ENCODE measurements at places on chromosomes 6 and 20. TPM values are rescaled to one million over a fixed set of nuclear protein-coding genes. Genes with fewer than 3 reads are reported as not detected.

GRCh38 chr6:166989427-166990032, 9.7 kb upstream of the CEP43 start:
- peak; percentile 35 for DNase-seq

GRCh38 chr20:3889489-3890397, 556 bp downstream of the PANK2 start:
- peak; percentile 48 for DNase-seq

DNA sequence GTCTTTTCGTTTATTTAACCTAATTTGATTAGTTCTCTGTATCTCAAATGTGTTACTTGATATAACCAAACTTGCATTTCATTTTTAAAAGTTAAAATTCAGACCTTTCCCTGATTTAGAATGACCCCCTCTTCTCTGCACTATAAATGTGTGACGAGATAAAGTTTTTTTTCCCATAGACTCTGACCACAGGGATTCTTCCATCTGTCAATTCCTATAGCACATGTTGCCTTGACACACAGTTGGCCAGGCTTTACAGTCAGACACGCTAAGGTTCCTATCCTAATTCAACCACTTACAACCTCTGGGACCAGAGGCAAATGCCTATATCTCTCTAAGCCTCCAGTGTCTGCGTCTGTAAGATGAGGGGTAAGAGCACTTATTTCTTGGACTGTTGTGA, 40.6 kb downstream of the KCNS1 start:
- DNase-seq: no peak

- DNase-seq: no peak
These were observed 64.4 kb upstream of the COL21A1 start for GRCh38 chr6:56311533-56312448.

DNA sequence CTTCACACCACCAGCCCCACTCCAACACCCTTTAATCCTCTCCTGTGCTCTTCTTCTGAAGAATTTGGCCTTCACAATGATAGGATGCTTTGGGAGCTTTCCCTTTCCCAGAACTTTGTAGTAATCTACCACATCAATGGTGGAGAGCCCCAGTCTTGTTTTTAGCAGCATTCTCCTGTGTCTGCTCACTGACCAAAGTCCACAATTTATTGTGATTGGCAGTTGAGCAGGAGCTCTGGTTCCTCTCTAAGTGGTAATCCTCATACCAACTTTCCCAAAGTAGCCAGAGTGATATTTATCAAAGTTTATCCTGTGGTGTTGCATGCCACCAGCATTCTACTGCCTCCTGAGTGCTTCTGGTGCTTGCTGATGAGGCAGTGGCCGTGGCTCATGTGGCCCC, 29.0 kb upstream of the OPN5 start:
- DNase-seq: no peak

DNA sequence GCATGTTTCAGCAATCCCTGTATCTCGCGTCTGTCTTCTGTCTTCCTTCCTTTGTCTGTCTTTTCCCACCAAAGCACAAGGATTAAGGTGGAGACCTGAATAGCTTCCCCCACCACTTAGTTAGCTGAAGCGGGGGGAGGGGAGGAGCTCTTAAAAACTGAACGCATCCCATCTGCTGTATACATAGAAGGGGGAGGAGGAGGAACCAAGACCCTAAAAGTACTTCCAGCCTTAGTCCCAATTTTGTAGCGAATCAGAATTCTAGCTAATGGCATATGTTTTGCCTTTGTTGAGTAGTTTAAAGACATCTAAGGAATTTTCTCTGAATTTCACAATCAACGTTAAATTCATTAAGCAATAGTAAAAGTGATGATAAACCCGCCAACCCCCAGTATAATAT, 47.9 kb downstream of the GNAS start:
- no peak for DNase-seq

DNA sequence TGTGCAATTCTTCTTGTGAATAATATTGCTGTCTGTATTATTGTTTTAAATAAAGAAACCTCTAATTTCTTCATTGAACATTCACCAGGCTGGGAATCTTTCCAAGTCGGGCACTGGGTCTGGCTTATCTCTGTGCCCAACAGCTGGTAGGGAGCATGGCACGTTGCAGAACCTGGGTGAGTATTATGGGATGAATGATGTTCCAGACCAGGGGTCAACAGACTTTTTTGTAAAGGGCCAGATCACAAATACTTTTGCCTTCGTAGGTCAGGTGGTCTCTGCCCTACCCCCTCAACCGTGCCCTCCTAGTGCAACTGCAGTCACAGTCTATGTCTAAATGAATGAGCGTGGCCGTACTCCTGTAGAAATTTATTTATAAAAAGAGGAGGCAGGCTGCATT, 81.6 kb upstream of the FOXQ1 start:
- DNase-seq: no peak

- no peak for DNase-seq
These were observed 602.2 kb upstream of the BTBD3 start for GRCh38 chr20:11315525-11315924.

DNA sequence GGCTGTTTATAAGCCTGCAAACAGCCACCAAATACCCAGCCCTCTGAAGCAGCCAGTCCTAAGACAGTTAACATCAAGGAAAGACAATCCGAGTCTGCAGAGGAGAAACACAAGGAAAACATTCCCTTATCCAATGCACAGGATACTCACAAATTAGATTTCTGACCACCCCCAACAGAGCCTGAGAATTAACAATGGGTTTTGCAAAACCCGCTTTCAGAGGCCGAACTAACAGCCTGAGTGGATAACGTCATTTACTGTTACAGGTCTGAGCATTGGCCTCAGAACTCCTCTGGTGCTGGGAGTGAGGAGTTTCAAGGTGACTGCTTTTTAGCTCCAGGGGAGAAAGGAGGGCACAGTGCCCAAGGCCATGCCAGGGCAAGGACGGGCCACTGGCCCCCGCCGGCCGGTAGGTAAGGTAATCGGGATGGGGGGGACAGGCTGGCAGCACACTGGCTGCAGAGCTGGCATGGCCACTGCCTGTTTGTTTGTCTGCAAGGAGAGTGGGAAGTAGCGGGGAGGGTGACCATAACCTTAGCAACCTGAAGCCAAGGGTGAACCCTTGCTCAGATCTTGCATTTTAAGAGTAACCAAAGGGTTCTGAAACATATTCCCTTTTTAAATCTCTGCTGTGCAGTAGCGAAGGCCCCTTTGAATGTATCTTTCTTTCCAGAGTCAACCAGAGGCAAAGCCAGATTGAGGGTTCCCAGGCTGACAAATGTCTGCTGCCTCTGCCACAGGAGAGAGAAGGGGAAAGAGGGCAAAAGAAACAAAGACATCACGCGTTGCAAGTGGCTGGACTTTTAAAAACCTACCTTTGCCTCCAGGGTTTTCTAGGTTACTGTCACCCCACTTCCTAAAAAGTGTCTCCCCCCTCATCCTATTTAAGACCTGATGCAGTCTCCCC, 3.9 kb downstream of the ZMYND8 start:
- DNase-seq: peak; percentile 51

DNA sequence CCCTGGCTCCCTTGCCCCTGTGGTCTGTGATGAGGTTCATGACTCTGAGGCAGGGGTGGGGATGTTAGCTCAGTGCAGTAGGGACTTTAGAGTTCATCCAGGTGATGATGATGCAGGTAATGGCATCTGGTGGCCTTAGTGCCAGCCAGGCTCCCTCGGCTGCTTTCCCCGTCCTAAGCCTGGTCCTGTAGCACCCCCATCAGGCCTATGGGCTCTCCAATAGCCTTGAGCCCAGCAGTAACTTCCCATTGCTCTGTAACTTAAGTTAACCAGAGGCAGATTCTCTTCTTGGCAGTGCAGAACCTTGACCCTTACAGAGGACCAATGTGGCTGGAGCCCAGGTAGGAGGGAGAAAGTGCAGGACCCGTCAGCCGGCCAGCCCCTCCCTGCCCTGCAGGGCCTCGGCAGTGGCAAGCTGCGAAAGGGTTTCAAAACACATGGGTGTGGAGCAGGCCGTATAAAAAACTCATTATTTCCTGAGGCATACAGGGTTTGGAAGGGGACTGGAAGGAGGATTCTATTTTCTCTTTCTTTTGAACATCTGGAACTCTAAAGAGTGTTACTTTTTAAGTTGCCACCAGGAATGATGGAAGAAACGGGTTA, 406.9 kb downstream of the CDH26 start:
- no peak for DNase-seq

- DNase-seq: no peak
These were observed 75.1 kb downstream of the DZANK1 start for GRCh38 chr20:18391686-18392085.

- no peak for DNase-seq
These were observed 3.8 kb upstream of the TNFAIP3 start for GRCh38 chr6:137863091-137863797.

DNA sequence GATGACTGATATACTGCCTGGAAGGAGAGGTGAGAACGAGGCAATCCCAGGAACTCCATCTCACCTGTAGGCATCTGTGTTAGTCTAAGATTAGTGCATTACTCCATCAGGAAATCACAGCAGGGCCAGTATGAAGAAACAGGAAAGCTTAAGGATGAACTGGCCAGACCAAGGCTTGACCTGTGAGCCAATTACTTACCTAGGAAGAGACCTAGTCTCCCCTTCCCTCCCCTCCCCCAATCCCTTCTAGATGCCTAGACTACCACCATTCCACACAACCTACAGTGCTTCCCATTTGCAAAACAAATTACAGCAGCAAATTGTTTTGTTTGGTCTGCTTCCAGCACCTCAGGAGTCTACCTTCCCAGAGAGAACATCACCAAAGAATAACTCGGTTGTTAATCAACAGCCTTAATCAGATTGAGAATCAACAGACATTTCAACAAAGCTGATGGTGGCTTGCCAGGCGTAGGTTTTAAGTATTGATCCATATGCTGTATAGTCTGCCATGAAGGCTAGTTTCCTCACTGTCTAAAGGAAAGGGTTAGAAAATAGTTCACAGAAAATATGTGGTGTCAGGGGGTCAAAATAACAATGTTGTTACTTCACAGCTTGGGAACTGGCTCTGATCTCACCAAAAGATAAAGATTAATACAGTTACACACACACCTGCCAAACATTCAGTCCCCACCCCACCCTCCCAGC, 10.1 kb downstream of the PKHD1 start:
- no peak for DNase-seq

DNA sequence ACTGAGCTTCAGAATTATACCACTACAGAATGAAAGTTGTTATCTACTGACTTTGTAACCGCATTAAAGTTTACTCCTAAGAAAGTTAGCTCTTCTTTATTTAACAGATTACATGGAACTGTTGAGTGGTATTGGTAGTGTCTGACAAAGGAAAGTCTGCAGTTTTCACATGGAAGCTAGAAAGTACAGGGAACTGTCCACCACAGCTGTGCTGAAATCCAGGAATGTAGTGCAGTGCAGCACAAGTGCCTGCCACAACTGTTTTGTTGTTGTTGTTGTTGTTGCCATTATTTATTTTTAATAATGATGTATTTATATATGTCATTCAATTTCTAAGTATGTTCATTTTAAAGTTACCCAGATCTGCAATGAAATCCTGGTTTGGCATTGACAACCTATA, 464.9 kb downstream of the TBC1D32 start:
- DNase-seq: no peak

DNA sequence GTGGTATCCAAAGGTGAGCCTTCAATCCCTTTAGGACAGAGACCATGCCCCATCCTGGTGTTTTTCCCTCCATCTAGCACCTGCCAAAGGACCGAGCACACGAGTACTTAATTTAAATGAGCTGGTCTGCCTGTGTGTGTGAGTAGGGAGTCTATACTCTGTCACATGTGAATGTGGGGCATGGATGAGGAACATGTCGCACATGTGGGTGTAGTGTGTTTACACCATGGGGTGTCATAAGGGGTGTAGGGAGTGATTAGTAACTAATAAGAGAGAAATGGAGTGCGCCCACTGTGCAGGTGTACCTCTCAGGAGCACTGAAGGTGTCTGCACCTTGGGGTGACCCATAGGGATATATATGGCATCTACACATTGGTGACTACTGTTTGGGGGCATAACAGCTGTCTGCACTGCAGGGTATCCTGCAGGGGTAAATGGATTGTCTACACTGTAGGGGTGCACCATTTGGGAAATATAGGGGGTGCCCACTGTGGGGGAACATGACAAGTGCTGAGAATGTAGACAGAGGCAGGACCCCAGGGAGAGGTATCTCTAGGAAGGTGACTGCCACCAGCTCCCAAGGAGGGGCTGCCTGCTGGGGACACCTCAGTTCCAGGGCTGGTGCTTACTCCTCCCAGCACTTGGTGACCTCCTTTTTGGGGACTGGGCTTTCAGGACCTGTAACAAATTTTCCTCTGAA, 53.5 kb downstream of the EBF4 start:
- DNase-seq: no peak

- no peak for DNase-seq
These were observed 643 bp upstream of the MAP3K4 start for GRCh38 chr6:160990847-160991405.

DNA sequence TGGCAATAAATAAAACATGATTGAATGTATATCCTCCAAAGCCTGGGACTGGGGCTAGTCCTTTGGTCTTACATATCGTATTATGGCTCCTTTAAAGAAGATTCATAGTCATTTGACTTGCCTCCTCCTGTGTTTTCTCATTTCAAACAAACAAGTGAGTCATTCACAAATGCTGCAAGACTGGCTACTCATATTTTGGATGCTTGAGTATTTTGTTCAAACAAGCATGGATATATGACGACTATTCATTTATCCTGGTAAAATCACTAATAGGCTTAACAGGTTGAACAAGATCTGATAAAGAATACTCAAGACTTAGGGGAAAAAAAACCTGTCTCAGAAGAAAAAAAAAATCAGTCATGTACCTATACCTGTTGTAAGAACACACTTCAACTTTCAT, 111.1 kb upstream of the CCDC28A start:
- DNase-seq: no peak

DNA sequence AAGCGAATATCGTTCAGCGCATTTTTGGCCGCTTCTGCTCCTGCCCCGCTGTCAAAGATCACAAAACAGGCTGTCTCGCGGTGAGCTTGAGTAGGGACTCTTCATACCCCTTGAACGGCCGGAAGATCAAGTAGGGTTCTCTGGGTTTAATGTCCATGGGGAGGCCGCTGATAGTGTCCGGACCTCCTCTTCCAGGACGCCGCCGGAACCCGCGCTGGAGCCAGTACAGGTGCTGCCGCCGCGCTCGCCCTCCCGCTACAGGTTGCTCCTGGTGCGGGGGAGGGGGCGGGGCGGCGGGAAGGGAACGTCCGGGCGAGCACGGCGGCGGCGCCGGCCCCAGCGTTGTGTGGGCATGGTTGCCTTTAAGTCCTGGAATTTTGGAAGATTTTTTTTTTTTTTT, 67.4 kb downstream of the KHDC1L start:
- no peak for DNase-seq

- DNase-seq: no peak
These were observed 2.8 kb upstream of the FANCE start for GRCh38 chr6:35449287-35449881.

DNA sequence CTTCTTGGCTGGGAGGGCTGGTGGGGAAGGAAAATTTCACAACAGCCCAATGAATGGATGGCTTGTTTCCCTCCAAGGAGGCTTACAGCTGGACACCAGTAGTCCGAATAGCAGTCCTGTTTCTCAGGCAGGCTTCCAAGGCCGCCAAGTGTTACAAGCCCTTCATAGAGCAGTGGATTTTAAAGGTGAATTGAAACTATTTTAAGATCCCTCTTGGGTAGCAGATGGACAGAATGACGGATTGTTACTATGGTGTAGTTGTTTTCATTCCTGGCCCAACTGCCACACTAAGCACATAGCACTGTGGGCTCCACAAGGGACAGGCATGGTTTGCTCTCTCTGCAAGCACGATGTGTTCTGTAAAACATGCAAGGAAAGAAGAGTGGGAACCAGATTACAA, 203.3 kb upstream of the TAB2 start:
- DNase-seq: peak; percentile 19

The NELFCD gene
- polyA plus RNA-seq: 22.8 TPM

The HMGCLL1 gene
- 0.35 TPM for polyA plus RNA-seq

The INSM1 gene
- 0.01 TPM for polyA plus RNA-seq

The TBXT gene
- not detected for polyA plus RNA-seq

The BNIP5 gene
- not detected for polyA plus RNA-seq

The GSTA2 gene
- not detected for polyA plus RNA-seq

The PRSS16 gene
- polyA plus RNA-seq: not detected
